ENCODE measurements at places on chromosomes 1 and 21.

GRCh38 chr1:226867461-226868054 is 2.9 kb upstream of the PSEN2 start:
- no peak for DNase-seq

DNA sequence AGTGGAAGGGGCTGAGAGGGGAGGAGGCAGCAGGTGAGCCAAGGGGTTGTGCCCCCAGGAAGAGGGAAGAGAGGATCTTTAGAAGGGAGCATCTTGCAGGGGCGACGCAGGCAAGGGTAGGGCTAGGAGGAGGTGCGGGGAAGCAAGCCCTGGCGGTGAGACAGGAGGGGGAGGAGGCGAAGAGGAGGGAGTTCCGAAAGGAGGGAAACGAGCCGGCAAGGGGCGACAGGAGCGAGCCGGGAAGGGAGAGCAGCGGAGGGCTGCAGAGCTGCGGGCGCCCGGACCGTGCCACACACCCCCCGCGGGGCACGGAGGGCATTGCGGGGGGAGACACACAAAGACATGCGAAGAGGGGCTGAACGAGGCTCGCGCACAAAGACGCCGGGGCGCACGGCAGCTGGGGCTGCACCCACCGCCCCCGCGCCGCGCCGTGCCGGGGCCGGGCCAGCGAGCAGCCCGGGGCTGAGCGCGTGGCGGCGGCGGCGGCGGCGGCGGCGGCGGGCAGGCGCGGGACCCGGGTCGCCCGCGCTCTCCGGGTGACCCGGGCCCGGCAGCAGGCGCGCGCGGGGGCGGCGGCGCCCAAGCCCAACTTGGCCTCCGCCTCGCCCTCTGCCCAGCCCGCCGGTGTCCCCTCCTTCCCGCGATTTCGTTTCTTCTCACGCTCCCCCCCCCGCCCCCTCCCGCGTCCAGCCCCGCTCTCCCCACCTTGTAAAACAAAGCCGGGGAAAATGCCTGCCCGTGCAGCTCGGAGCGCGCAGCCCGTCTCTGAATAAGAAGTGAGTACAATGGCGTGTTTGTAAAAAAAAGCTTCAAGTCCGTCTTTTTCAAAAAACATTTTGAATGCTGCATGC is at the start of gene KCNK2:
Gene KCNK2 (plus strand): TSS at position 206 of the 851 bp plus-strand sequence. CDS start 649 bp downstream, outside the sequence.
- no peak for DNase-seq

- no peak for DNase-seq
Measured at GRCh38 chr1:175504875-175505555, 238.4 kb downstream of the TNR start.

DNA sequence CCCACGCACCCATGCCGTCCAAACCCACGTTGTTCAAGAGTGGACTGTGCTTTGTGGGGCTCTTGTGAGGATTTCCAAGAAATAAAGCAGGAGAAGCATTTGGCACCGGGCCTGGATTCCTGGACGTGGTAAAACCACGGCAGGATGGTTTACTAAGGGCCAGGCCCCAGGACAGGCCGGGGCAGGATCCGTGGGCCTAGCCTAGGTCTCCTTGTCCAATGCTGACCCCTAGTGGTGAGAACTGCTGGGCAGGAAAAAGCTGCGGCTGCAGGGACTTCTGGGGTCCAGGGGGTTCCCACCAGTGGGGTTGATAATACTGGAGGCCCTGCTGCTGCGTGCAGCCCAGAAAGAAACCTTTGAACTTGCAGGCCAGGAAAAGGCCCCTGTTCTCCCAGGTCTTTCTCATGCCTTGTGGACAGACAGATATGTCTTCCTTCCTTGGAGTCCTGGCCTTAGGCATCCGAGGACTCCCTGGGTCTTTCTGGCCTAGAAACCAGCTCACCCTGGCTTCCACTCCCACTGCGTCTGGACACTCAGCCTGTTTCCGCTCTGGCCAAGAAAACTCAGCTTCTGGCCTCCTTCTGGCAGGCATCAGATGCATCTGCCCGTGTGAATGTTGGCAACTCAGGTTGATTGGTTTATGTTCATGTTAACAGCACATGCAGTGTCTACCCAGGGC is 106.9 kb upstream of the TMEM51 start:
- no peak for DNase-seq

DNA sequence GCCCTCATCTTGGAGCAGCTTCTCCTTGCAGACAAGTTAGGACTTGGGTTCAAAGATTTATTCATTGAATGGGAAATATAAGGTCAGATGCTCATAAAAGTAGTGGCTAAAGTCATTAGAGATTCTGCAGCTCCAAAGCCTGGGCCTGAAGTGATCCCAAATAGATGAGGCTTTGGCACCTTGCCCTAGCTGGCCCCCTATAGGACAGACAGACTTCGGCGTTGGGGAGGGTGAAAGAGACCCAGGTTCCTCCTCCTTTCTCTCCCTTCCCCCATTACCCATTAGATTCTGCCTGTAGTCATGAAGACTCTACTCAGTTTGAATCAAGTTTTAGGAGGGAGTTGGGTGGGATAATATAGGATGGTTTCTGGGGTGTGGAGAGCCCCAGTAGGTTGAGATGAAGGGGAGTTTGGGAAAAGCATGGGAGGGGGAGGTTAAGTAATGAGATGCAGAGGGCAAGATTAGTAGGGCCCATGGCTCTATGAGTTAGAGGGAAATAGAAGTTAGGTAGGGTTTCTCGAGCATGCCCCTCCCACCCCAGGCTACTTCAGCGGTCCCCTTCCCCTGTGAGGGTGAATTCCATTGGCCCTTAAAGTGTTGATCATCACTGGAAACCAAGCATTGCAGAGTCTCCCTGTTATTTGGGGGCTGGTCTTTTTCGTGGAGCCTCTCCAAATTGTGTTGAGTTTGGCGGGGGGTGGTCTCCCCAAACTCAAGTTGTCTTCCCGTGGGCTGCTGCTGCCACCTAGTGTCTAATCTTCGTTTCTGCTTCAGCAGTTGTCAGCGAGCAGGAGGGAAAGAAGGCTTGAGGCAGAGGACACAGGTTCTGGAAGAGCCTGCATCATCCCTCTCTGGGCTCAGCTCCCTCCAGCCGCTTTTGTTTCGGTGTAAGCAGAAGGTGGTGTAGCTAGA is 2.1 kb upstream of the AHDC1 start:
- peak; percentile 38 for DNase-seq

DNA sequence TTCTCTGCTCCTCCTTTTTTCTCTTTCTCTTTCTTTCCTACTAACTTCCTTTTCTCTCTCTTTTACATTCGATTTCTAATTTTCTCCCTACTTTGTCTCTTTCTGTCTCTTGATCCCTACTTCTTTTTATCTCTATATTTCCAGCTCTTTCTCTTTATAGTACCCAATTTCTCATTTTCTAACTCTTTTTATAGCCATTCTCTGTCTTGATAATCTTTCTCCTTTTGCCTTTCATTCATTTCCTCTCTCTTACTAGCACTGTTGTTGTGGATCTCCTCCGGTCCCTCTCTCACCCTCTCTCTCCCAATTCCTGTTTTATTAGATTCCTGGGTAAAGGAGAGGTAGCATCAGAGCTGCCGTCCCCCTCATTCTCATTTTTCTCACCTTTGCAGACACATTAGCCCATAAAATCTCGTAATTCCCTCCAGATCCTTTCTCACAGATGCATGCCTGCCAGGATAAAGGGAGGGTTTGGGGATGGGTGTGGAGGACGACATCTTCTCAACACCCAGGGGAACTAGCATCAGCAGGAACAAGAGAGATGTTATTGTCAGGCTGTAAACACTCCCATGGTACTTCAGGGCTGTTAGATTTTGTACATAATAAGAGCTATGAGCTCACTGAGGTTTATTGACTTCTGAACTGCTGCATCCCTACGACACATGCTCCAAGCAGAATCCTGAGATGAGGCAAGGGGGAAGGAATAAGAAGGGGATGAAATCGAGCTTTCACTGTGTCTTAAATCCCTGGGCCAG is 159.0 kb upstream of the GALNT2 start:
- DNase-seq: no peak

DNA sequence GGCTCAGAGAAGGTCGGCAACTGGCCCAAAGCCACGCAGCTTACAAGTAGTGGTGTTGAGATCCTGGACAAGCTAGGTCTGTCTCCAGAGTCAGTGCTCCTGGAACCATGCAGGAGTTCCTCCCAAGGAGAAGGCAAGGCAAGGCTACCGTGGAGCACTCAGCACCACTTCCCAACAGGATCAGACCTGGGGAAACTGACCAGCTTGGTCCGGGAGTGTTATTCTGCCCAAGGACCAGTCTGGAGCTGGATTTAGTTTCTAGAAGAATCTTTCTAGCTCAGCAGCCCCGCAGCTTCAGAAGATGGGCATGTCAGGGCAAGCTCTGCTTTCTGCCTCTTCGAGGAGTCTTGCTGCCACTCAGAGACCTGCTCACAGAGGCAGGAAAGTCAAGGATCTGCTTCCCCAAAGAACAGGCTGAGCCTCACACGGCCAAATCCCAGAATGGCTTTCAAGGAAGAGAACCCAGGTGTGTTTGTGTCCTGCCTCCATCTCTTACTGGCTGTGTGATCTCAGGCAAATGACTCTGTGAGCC is 302.8 kb downstream of the MATN1 start:
- DNase-seq: no peak

- DNase-seq: no peak
Measured at GRCh38 chr1:111605576-111605975, 14.0 kb upstream of the RAP1A start.

GRCh38 chr1:43799656-43800635 is 92.6 kb downstream of the ST3GAL3 start:
- DNase-seq: no peak

DNA sequence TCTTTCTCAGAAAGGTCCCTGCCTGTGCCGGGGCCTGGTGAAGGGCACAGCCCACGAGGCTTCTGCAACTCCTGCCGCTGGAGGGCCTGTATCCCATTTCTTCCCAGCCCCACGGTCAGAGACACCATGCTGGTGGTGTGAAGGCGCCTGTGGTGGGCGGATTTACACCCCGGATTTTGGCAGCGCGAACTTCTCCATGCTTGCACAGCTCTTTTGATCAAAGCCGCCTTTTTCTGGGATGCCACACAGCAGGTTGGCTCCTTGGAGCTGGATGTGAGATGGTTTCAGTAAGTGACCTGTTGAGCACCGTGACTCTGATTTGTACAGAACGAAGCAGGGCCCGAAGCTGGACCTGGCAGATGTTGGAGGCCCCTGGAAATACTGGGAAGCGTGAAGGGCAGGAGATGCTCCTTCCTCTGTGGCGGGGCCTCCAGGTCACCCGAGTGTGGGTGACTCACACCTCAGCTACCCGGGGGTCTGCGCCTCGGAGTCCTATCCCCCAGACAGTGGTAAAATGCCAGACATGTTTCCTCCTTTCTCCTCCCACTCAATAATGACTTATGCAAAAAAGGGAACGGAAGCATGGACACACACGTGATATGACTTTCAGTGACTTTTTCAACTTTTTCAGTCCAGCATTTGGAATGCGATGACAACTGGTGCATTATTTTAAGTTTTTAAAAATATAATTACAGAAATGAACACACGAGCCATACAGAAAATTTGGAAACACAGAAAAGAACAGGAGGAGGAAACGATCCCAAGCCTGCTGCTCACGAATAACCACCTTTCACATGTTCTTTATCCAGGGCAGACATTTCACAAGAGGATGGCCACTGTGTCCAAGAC is 9.0 kb downstream of the UMODL1 start:
- no peak for DNase-seq

DNA sequence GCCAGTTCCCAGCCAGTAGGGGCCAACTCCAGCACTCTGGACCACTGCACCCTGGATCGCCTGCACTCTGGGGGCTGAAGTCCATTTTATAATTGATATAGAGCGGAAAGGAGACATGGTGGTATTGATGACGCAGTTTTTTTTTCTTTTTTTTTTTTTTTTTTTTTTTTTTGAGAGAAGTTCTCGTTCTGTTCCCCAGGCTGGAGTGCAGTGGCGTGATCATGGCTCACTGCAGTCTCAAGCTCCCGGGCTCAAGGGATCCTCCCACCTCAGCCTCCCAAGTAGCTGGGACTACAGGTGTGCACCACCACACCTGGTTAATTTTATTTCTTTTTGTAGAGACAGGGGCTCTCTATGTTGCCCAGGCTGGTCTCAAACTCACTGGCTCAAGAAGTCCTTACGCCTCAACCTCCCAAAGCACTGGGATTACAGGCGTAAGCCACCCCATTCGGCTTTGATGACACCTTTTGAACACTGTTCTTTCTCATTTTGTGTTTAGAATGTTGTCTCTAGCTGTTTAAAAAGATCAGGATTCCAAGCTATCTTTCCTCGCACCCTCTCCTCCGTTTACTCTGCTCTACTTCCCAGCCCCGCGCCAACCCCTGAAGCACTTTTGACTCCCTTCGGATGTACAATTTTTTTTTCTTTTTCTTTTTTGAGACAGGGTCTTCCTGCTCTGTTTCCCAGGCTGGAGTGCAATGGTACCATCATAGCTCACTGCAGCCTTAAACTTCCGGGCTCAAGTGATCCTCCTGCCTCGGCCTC is 960 bp downstream of the MX2 start:
- DNase-seq: no peak

GRCh38 chr21:37032293-37032692 is 25.8 kb downstream of the RIPPLY3 start:
- DNase-seq: no peak

DNA sequence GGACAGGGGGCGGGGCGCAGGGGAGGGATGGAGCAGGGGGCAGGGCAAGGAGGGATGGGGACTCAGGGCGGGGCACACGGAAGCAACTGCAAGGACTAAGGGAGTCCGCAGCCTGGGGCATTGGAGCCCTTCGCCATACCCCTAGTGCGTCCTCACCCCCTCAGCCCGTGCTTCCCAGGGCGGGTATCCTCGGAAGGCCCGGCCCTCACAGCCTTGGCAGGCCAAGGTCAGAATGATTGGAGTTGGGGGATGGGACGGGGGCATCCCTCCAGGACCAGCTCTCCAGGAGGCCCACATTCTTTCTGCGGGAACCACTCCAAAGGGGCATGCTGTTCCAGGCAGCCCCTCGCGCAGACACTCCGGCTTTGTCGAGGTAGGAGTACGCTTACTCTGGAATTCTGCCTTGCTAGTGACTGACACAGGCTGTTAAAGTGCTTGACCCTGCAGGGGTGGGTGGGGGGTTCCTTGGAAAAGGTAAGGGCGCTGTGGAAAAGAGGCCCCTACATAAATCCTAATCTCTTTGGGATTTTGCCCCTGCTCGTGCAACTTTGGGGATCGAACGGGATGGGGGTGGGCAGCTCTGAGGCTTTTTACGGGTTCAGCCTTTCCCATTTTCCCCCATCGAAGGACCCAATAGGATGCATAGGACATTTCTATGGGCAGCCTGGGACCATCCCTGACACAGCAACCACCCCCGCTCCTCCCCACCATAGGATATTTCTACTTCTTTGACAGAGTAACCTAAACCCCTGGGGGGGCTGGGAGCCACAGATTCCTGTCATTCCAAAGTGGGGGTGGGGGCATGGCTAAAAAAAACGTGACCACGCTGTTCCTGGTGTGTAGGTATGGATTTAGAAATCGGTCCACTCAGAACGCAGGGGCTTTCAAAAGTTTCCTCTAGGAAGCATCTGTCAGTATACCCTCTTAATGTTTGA is 738 bp upstream of the TRIM11 start:
- DNase-seq: no peak

DNA sequence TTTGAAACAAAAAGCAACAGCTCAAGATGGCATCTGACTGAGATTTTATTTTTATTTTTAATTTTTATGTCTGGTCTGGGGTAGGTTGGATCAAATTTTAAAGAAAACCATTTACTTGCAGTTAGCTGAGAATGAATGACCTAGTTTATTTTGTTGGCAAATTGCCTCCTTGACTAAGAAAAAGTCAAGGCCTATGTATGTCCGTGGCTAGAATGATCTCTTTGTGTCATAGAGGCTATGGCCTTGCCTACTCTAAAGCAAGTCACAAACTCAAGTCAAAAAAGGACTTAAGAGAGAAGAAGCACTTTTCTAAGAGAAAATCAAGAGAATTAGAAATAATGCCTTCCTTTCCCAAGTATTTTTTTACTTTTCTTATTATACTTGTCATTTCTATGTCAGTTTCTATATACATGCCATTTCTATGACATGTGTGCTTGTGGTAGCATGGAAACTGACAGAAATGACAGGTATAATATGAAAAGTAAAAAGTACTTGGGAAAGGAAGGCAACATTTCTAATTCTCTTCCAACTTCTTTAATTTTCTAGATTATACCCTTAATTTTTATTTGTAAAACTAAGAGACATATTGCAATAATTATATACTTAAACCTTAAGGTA is 136.7 kb downstream of the CENPF start:
- DNase-seq: no peak
